Activated T-helper 1 cell treated with anti-CD3 and anti-CD28 coated beads, Interleukin-12 subunit alpha, Interleukin-12 subunit beta, Interleukin-2, Interleukin-4 antibody, amounts not matched to agents 30 ng/mL and 10 ng/mL and 1 ng/mL, durations not matched to agents 14 hours and 24 hours and 36 hours (primary cell): ENCODE measurements at places on chromosomes 7 and 10. TPM values are rescaled to one million over a fixed set of nuclear protein-coding genes. Genes with fewer than 3 reads are reported as not detected.

CREB5 gene
- total RNA-seq: not detected in 2 replicates

SPDYE16 gene
- 0.15 TPM in 1 of 2 replicates, not detected in the other for total RNA-seq

LIPN gene
- not detected in 2 replicates for total RNA-seq

STAMBPL1 gene
- total RNA-seq: 36.1 and 37.5 TPM in 2 replicates

PCLO gene
- not detected in 2 replicates for total RNA-seq

INHBA gene
- total RNA-seq: 1.9 and 2.5 TPM in 2 replicates

IGF2BP3 gene
- total RNA-seq: 2.5 and 2.7 TPM in 2 replicates

CALCR gene
- total RNA-seq: not detected in 2 replicates

ODAD2 gene
- total RNA-seq: not detected in 2 replicates
